ENCODE measurements at places on chromosomes 12 and 14. TPM values are rescaled to one million over a fixed set of nuclear protein-coding genes. Genes with fewer than 3 reads are reported as not detected.
A peak's percentile ranks its signal among the peaks of the same experiment; 100 is the strongest.

The TRMT5 gene
- 12.9 TPM for total RNA-seq

The BHLHE41 gene
- total RNA-seq = not detected

The NEUROD4 gene
- total RNA-seq = not detected

The NANOG gene
- not detected for total RNA-seq

The LRTM2 gene
- total RNA-seq = not detected

The SPIC gene
- total RNA-seq = not detected

The FGF23 gene
- total RNA-seq = not detected

The SLC35F4 gene
- not detected for total RNA-seq

DNA sequence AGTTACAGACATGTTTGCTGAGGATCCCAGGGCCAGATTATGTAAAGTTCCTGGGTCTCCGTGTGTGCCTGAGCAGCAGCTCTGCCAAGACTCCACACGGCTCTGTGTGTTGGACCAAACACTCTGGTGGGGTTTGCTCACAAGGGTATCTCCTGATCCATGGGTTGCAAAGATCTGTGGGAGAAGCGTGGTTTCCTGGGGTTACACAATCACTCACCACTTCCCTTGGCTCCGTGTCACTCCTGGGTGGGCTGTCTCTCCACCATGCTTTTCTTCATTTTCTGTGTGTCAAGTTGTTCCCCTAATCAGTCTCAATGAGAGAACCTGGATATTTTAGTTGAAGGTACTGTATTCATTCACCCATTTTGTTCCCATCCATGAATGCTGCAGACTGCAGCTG, 1088.8 kb downstream of the FSCB start:
- DNase-seq = no peak

DNA sequence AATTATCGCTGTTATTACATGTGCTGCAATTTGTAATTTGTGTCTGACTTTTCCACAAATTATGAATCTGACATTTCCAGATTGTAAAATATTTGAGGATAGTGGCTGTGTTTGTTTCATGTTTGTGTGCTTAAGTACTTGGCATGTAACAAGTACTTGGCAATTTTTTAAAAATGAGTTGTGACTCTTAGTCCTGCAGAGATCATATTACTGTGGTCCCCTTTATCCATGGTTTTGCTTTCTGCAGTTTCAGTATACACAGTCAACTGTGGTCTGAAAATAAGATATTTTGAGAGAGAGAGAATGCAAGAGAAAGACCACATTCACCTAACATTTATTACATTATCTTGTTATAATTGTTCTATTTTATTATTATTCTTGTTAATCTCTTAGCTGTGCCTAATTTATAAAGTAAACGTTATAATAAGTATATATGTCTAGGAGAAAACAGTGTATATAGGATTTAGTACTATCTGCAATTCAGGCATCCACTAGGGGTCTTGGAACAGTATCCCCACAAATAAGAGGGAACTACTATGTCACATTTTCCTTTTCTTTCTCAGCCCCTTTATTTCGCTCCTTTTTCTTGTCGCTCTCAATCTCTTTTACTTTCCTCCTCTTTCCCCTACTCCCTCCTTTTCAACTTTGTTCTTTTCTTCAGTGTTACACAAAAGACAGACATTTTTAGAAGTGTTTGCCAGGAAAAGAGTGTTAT, 176.1 kb downstream of the FUT8 start:
- DNase-seq = no peak

DNA sequence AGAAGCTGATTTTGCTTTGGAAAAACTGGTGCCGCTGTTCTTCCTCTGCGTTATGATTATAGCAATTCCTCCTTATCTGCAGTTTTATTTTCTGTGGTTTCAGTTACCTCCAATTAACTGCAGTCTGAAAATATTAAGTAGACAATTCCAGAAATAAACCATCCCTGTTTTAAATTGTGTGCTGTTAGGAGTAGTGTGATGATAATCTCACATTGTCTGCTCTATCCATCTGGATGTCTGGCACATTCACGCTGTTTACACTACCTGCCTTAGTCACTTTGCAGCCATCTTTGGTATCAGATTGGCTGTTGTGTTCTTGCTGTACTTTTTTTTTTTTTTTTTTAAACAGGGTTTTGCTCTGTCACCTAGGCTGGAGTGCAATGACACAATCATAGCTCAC, 141.0 kb downstream of the GRIP1 start:
- no peak for DNase-seq

- no peak for DNase-seq
Measured at GRCh38 chr12:3207858-3208257, 130.7 kb downstream of the TSPAN9 start.

- no peak for DNase-seq
Measured at GRCh38 chr12:110117956-110118685, 6.0 kb upstream of the IFT81 start.

DNA sequence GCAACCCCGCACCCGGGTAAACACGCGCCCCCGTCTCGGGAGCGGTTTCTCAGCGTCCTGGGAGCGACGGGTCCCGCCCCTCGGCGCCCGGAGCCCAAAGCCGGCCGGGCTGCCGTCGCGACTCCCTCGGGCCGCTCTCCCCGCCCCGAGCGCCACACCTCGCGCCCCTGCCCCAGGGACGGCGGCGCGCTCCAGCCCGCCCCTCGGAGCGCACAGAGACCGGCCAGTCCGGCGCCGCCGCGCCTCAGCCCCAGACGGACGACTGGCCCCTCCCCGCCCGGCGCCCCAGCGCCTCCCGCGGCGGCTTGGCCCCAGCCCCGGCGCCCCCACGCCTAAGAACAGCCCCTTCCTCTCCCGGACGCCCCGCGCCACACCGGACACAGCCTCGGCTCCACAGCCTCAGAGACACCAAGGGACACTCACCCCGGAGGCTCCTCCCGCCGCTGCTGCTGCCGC, 411 bp downstream of the BTBD7 start:
- peak; percentile 73 for DNase-seq

GRCh38 chr14:97777622-97778355, 980.6 kb downstream of the VRK1 start:
- DNase-seq = no peak

- no peak for DNase-seq
Measured at GRCh38 chr12:129675947-129676346, 227.9 kb downstream of the TMEM132D start.

GRCh38 chr12:119480551-119480950, 113.0 kb upstream of the TMEM233 start:
- no peak for DNase-seq

- DNase-seq = no peak
Measured at GRCh38 chr12:6201826-6202225, 1.6 kb downstream of the CD9 start.

DNA sequence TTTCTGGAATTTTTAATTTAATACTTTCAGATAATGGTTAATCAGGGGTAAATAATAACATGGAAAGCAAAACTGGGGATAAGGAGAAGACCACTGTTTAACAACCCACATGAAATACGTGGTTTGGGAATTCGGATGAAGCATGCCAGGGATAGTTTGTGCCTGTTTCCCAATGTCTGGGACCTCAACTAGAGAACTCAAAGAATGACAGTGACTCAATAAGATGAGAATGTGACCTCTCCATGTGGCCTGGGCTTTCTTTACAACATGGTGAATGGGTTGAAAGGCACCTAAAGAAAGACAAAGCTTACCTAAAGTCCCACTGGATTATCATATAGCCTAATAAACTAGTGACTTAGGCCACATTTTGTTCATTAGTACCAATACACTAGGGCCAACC, 460.3 kb upstream of the LRFN5 start:
- no peak for DNase-seq

DNA sequence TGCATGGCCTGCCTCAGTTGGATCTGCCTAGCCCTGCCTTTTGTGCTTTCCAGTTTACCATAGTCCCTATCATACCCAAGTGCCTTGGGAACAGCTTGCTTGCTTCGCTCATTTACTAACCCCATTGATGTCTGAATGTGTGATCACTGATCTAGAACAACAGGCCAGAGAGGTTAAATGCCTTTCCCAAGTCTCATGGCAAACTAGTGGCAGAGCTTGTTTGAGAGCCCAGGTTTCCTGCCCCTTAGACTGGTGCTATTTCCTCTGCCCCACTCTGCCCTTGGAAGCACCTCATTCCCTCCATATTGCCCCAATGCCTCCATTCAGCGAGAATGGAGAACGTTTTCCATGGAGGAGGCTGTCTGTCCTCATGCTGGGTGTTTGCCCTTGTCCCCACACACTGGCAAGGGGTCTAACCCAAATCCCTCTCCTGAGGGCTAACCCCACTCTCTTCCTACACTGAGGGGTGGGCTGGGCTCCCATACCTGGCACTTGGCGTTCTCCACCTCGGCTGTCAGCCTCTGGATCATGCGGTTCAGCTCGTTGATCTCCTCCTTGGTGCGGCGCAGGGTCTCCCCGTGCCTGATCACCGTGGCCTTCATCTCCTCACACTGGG, 19.8 kb downstream of the KRT7 start:
- peak; percentile 49 for DNase-seq

DNA sequence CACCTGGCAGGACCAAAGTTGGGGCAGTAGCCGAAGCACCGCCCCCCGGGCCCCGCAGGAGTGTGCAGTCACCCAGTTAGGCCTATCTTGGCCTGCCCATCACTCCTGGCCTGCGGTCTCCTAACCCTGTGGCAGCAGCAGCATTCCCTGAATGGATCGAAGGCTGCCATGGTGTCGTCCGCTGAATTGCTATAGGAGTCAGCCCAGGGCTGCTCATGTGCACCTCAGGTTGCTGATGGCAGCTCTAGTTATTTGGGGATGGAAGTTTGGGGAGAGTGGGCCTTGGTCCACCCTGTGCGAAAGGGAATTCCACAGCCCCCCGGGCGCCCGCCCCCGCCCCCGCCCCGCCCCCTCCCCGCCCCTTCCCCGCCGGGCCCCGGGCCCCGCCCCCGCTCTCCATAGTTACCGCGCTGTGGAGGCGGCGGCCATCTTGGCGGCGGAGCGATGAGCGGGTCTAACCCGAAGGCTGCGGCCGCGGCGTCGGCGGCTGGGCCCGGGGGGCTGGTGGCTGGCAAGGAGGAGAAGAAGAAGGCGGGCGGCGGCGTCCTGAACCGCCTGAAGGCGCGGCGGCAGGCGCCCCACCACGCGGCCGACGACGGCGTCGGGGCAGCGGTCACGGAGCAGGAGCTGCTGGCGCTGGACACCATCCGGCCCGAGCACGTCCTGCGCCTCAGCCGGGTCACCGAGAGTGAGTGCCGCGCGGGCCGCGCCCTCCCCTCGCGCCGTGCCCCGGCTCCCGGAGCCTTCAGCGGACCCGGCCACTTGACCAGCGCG, at the start of gene UNC119B:
Gene UNC119B, plus strand, starts transcription at position 428 of the 774 bp plus-strand sequence. Its CDS starts 17 bp downstream, at position 445.
- peak; percentile 75 for DNase-seq

DNA sequence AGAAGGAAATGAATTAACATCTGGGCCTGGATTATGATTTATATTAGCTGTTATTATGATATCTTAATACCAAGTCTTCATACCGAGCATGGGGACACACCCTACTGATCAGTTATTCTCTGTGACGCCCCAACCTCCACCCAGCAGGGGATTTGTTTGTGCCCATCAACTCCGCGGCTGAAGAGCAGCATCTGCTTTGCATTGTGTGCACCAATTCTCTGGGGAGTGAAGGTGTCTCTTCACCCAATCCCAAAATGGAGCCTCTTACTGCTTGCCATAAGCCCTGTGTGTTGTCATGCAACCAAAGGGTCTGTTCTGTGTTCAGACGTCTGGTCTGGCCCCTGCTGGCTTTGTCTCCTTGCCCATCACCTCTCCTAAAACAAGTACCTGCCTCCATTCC, 25.4 kb downstream of the DHRS2 start:
- no peak for DNase-seq

DNA sequence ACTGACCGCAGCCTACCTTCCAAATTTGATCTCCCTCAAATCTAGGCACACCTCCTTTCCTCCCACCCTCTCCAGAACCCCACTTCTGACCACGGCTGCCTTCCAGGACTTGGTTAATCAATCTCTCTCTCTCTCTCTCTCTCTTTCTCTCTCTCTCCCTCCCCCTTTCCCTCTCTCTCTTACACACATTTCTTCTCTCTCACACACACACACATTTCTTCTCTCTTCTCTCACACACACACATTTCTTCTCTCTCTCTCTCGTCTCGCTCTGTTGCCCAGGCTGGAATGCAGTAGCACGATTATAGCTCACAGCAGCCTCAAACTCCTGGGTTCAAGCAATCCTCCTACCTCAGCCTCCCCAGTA, 521 bp upstream of the GMFB start:
- no peak for DNase-seq

- no peak for DNase-seq
Measured at GRCh38 chr14:105330491-105330895, 15.9 kb downstream of the PACS2 start.

- no peak for DNase-seq
Measured at GRCh38 chr12:94553130-94553519, 93.5 kb upstream of the CEP83 start.

GRCh38 chr12:65607401-65607841, 216.9 kb upstream of the HMGA2 start:
- DNase-seq = no peak

DNA sequence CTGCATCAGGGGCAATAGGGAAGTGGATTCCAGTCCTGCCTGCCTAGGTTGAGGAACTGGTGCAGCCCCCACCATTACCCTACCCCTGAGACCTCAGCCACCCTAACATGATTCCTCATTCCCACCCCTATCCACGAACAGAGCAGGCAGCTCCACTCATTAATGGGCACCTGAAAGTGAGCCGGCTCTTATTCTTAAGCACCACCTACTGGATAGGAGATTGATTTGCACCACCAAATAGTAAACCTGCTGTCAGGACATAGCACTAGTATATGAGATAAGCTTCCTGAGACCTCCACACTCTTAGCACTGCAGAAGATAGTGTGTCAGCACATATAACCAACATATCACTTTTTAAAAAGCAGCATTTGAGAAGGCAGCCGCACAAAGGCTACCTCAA, 573.2 kb downstream of the SOX5 start:
- no peak for DNase-seq

DNA sequence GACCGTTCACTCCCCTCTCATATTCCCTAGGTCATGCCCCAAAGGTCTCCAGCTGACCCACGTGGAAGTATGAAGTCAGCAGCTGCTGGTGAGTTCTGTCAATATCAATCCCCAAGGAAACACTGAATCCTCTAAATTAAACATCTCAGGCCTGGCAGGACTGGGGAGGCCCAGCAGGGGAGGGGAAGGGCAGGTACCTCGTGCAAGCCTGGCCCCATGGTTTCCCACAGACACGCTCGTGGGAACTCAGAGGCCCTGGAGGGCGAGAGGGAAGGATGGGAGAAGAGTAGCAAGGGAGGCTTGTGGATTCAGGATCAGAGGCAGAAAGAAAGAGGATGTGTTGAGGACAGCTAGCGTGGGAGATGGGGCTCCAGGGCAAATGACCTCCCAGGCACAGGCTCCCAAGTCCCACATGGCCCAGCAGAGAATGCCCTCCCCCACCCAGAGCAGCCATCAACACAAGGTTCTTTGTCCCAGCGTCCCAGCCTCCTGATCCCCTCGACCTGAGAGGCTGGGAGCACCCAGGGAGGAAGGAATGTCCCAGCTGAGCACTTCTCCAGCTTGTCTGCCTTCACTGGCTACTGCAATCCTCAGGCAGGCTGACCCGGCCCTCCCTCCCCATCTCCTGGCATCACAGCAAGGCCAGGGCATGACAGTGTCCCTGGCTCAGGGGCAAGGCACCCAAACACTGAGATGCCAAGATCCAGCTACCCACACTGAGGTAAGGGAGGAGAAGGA, 20.1 kb upstream of the RPLP0 start:
- DNase-seq = no peak
